ENCODE measurements at places on chromosomes 7 and 10.
A peak's percentile ranks its signal among the peaks of the same experiment; 100 is the strongest.

- DNase-seq = no peak
Observed at GRCh38 chr10:44938956-44939355, 20.6 kb upstream of the RASSF4 start.

- no peak for DNase-seq
Observed at GRCh38 chr10:76035206-76036110, 604.0 kb downstream of the LRMDA start.

DNA sequence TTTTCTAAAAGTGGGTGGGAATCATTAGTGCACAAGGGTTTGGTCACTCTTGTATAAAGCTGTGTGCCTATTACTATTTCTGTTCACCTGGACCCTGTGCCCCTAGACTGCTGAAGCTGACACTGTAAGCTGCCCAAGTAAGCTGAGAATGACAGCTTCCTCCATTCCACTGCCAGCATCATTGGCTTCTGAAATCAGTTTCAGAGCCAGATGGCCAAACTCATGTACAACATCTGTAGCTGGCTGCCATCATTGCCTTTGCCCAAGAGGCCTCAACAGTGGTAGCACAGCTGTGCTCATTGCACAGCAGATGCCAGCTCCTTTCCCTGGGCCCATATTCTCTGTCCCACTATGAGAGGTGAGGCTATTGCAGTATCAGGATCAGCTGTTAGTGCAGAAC lies 165.7 kb downstream of the CPEB3 start:
- peak; percentile 23 for DNase-seq

GRCh38 chr10:76177936-76178335 lies 746.5 kb downstream of the LRMDA start:
- no peak for DNase-seq

GRCh38 chr7:25402532-25402931 lies 174.2 kb upstream of the NPVF start:
- DNase-seq = no peak

GRCh38 chr10:89062861-89063260 lies 72.3 kb downstream of the FAS start:
- DNase-seq = no peak

- DNase-seq = no peak
Observed at GRCh38 chr10:122461729-122462532, 578 bp downstream of the HTRA1 start.
